ENCODE measurements at places on chromosomes 2 and 18.
A peak's percentile ranks its signal among the peaks of the same experiment; 100 is the strongest.

- peak; percentile 74 for DNase-seq
These were observed 6.5 kb upstream of the CYBRD1 start for GRCh38 chr2:171515672-171516298.

DNA sequence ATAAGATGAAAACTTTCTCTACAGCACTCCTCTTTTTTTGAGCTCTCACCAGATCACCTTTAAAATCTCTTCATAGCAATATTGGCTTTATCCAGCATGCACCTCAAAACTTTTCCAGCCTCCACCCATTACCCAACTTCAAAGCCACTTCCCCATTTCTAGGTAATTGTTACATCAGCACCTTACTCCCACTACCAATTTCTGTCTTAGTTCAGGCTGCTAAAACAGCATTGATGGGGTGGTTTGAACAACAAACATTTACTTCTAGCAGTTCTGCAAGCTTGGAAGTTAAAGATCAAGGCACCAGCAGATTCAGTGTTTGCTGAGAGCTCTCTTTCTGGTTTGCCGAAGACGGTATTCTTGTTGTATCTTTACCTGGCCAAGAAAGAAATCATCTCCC, 114.0 kb upstream of the SLC39A10 start:
- no peak for DNase-seq

DNA sequence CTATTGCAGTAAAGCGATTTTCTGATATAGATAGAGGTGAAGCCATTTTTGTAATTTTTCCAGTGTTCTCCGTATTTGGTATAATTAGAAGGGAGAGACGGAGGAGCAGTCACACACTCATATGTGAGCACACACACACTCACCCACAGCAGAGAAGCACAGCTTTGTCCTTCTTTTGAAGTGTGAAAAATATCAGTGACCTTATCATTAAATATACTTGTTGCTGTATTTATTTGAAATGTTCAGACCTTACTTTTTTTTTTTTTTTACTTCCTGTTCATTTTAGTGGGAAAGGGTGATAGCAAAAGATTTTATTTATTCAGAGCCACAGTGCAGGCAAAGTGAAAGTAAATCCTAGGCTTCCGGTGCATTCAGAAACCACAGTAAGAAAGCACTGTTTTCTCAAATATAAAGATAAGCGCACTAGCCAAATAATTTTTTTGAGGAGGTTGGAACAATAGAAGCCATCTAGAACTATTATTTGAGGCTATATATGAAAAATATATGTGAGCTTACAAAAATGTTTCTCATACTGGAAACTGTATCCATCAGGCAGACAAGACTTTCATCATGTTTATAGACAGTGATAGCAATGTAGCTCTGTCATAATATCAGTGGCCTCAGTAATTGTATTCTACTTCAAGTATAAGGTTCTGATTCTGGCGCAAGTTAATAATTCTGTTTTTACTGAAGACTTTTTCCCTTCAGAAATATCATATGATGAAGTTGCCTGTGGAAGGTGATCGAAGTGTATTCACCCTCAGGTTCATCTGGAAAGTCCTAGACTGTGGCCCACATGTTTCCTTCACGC, 37.2 kb downstream of the TSHZ1 start:
- DNase-seq: peak; percentile 27

- no peak for DNase-seq
These were observed 3.7 kb downstream of the NEURL3 start for GRCh38 chr2:96501471-96501874.

- DNase-seq: no peak
These were observed 209.9 kb downstream of the SUCLG1 start for GRCh38 chr2:84249140-84249539.

GRCh38 chr2:12613137-12613835, 103.5 kb upstream of the TRIB2 start:
- no peak for DNase-seq

DNA sequence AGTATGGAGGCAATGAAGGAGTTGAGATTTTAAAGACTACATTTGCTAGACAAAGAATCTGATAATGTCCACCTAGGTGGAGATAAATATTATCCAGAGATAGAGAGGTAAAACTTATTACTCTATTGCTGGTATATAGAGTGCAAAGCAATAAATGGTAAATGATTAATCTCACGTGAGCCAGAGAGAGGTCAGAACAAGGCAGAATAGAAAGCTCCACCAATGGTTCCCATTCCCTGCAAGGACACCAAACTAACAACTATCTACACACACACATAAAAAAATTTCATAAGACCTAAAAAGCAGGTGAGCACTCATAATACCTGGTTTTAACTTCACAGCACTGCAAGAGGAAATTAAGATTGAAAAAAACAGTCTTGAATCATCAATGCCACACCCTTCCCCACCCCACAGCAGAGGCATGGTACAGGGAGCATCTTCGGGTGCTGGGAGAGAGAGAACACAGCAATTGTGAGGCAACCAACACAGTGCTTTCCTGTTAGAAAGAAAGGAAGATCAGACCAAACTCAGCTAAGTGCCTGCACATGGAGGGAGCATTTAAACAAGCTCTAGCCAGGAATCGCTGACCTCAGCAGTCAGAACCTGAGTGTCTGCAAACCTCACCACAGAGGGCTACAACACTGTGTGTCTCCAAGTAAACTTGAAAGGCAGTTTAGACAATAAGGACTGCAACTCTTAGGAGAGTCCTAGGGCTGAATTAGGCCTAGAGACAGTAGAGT, 1432.6 kb upstream of the TMEFF2 start:
- no peak for DNase-seq

GRCh38 chr2:37459095-37459981, 114.9 kb downstream of the QPCT start:
- no peak for DNase-seq

DNA sequence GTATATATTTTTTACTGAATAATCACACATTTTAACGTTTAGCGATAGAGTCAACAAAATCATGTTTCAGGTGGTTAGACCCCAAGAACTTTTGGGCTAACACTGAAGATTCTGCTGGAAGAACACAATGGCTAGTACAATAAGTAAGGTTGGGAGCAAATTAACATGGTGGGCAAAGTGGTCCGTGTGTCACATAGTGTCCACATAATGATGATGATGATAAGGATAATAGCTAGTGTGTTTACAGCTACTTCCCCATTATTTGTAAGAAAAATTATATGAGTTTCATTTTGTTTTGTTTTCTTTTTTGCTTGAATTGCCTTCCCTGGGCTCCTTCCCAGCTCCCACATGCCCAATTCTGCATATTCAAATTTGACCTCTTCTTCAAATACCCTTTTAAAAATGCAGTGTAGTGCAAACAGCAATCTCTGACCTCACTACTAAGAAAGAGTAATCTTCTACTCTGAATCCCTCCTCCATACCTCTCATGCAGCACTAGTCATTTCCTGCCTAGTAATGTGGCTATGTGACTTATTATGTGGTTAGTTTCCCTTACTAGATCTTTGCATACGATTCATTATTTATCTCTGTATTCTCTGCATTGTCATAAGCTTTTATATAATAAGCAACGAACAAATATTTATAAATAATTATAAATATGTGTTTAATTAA, 16.9 kb upstream of the VPS54 start:
- DNase-seq: peak; percentile 83

DNA sequence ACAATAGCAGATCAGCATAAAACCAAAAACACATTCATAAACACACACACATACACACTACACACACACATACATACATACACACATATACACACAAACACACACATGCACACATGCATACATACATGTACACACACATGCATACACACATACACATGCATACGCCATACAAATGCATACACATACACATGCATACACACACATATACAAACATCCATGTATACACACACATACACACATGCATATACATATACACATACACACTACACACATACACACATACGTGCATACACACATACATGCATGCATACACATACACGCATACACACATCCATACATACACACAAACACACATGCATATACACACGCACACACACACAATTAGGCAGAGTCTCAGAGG, 490.1 kb downstream of the TNS1 start:
- no peak for DNase-seq

DNA sequence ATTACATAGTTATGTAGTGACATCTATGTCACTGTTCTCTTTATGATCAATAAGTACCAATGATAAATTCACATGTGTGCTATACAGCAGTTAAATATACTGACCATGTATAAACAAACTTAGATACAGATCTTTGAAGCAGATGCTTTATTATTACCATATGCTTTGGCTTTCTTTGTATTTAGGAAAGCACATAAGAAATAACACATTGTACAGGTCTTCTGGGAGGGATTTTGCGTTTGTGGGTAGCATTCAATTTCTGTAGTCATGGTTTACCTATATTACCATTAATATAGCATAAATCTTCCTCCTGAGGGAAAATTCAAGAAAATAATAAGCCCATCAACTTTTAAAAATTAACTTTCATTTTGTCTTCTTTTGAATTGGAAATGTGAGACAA, 1.6 kb upstream of the PDE1A start:
- DNase-seq: no peak

GRCh38 chr18:1968801-1969498, 602.4 kb downstream of the METTL4 start:
- DNase-seq: no peak

- no peak for DNase-seq
These were observed 237.4 kb downstream of the CAMKMT start for GRCh38 chr2:44599130-44599529.

- DNase-seq: no peak
These were observed 17.7 kb upstream of the IGFBP2 start for GRCh38 chr2:216615298-216616082.

DNA sequence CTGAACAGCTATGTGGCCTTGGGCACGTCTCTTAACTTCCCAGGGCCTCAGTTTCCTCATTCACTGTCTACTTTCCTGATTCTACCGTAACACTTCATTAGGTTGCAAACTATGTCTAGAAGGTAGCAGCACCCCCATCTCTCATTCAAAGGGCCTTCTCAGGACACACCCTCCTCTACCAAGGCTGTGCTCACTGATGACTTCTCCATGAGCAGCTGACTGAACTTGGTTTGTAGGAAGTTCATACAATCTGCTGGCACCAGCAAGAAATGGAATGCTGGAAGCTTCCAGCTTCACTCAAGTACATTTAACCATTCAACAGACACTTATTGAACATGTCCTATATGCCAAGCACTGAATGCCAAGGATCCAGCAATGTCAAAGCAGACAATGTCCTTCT, 250.8 kb upstream of the CTAGE1 start:
- peak; percentile 37 for DNase-seq

GRCh38 chr2:120650022-120650644, 85.5 kb upstream of the GLI2 start:
- no peak for DNase-seq

- DNase-seq: no peak
These were observed 126.2 kb upstream of the GPC1 start for GRCh38 chr2:240309214-240309613.

- no peak for DNase-seq
These were observed 140.5 kb upstream of the TNP1 start for GRCh38 chr2:217000406-217000805.

DNA sequence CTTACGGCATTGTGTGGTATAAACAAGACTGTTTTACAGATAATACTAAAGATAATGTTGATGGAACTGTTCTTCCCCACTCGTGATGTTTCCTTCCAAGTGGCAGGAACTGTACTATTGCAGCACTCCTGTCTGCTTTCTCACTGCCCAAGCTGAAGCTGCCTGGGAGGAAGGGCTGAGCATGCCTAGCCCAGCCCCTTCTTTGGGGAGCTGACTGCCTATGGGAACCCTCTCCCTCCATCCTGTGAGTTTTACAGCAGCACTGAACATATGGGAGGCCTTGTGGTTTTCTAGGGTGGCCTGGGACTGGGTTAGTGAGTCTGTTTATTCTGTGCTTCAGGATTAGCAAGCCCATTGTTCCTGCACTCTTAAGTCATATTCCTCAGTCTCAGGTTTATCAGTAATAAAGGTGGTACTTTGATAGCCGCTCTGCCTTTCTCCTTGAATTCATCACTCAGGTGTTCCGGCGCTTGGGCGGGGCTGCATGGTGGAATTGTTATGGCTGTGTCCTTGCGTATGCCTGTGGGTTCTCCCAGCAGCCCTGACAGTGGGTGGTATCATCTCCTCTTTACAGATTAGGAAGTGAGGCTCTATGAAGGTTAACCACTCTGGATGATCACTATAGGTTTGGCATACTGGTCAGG, 379.7 kb downstream of the PTPRM start:
- DNase-seq: peak; percentile 59

DNA sequence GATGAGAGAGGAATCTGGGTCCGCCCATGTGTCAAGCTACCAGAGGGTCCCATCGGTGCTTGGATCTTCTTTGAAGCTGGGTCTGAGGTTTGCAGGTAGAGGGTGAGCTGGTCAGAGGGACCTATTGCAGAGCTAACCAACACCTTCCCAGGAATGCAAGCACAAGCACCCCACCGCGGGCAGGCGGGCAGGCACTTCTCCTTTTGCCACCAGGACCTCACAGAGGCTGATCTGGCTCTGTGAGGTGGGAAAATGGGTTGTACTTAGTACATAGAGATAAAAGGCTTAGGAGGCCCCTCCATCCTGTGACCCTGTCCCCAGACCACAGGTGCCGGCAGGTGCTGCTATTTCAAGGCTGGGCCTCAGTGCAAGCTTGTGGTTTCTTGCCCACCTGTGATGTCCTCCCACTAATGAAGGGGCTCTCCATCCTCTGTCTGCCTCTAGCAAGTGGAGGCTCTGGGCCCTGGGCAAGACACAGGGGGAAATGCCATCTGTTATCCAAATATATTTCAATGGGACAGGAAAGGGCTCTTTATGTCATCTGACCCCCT, 31.4 kb upstream of the IL37 start:
- DNase-seq: no peak

DNA sequence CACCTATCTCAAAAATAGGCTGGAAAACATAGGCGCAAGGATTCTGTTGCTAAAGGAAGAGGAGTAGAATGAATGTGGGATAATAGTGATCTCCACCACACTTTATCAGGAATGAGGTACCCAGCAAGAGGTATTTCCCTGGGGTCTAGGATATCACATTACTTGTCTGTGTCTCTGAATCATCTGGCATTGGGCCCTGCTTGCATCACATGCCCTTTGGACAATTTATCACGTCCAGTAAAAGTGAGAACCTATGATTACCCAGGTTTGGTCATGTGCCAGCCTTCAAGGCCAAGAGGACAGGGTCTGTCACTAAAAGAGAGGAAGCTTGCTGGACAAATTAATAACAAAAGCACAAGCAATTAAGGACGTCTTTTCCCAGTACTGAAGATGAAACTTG, 11.4 kb upstream of the TRAPPC8 start:
- peak; percentile 63 for DNase-seq

- DNase-seq: no peak
These were observed 116.2 kb downstream of the METTL8 start for GRCh38 chr2:171317492-171318125.

- DNase-seq: no peak
These were observed 36.4 kb downstream of the NEDD4L start for GRCh38 chr18:58080451-58080850.

- DNase-seq: peak; percentile 58
These were observed 151.6 kb downstream of the DTNB start for GRCh38 chr2:25521665-25522387.

GRCh38 chr2:126877861-126878565, 20.7 kb upstream of the TEX51 start:
- DNase-seq: no peak

Measured in A172 (cell line).